CD4-positive, alpha-beta T cell treated with Interleukin-6 at 100 ng/mL for 8 hours (primary cell): ENCODE measurements at places on chromosomes 11 and 22.

- no peak for DNase-seq
Measured at GRCh38 chr11:8355416-8355742, 91.7 kb upstream of the LMO1 start.

DNA sequence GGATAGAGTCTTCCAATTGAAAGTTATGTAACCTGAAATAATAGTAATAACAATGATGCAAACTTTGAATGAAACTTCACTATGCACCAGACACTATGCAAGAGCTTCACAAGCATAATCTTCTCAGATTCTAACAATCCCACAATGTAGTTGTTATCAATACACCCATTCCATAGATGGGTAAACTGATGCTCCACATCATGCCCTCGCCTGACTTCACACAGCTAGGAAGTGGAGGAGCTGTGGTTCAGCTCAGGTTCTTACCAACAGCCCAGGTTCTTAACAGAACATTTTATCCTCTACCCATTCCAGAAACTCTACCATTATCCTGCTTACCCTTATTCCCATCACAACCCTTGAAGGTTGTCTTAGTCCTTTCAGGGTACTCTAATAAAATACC, 50.4 kb upstream of the HMGXB4 start:
- no peak for DNase-seq

DNA sequence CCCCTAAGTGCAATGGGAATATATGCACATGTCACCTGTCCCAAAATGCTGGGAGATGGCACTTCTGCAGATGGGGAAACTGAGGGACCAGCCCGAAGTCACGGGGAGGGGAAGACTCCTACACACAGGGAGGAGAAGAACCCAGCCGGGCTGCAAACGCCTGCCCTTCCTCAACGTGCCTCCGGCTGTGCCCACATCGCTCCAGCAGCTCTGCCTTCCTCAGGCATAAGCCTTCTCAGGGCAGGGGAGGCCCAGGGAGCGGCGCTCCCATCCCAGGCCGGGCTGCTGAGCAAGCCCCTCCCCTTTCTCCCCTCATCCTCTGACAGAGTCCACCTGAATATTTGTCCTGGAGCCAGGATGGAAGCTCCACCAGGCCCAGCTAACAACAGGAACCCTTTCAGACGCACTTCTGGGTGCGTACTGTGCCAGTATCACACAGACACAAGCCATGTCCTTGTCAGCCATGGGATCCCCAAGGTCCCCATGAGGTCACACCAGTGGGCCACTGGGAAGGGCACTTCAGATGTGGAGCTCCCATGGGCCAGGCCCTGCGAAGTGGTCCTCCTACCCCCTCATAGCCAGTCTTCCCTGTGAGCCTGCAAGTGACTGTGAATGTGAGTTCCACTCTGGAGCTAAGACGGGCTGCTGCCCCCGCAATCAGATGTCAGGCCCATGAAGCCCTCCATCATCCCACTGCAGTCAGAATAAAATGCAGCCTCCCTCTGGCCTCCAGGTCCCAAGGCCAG, 2.5 kb upstream of the CD81 start:
- DNase-seq = no peak

DNA sequence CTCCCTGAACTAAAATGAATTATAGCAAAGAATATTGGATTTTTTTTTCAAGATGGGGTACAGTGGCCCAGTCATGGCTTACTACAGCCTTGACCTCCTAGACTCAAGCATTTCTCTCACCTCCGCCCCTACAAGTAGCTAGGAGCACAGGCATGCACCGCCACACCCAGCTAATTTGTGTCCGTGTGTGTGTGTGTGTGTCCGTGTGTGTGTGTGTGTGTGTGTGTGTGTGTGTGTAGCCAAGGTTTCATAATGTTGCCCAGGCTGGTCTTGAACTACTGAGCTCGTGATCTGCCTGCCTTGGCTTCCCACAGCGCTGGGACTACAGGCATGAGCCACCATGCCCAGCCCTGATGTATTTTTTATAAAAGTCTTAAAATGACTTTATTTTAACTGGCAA, 12.6 kb downstream of the THYN1 start:
- DNase-seq = no peak

DNA sequence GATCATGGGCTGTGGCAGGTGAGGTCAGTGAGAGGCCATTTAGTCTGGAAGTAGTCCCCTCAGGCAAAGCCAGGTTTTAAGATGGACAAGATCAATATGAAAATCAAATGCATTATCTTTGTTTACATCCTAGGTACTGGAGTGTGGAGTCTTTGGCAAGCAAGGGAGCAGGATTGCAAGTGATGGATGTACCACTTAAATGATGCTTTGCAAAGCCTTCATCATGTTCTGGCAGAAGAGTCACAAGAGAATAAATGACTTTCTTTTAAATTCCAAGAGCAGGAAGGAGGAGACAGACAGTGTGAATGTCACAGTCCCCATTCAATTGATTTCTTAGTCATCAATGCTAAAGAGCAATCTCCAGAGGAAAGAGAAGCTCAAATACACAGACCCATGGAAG, 908.3 kb downstream of the FAM181B start:
- DNase-seq = no peak

DNA sequence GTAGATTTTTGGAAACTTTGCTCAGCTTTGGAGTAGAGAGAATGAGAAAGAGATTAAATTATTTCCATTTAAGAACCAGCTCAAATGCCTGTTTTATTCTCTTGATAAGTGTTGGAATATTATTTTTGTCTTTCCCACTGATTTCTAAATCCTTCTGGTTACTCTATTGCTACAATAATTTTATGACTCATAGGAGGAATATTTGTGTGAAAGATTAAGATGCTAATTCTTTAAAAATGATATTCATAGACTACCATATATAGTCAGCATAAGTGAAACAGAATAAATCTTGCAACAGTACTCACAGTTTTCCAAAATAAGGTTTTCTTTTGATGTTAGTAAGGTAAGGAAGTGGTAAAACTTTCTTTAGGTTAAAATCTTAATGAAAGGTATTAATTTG, 60.9 kb downstream of the YAP1 start:
- no peak for DNase-seq

- DNase-seq = no peak
Measured at GRCh38 chr22:46612341-46612903, 7.8 kb upstream of the GRAMD4 start.

GRCh38 chr11:90908074-90908473, 685.2 kb upstream of the CHORDC1 start:
- no peak for DNase-seq

DNA sequence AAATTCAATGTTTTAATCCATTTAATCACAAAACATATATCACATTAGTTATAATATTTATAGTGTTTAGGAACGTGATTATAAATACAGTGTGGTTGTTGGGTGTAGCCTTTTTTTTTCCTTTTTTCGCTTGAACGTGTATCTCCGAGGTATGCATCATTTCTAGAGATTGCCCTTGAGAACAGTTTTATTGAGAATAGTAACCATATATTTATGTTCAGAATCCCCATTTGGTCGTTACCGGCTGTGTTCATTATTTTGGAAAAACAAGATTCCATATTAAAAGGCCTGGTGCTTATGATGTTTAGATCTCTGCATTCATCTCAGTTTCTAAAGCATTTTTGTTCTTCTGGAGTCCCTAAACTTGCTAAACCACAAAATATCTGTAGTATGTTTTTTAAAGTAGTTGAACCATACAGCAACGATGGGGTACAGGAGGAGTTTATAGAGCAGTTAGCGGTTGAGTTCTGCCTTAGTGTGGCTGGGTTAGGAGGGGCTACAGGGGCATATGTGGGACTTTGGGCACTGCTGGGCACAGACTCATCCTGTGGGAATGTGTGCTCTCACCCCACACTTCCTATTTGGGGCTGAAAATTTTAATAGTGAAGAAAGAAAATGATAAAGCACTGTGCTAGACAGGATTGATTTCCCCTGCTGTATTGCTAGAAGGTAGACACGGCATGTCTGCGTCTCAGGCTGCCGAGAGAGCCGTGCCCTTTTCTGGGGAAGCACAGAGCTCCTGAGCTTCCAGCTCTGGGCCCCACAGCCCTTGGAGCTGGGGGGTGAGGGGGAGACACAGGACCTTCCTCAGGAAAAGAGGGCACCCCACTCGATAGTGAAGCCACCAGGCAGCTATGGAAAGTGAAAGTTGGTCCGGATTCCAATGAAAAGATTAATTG, 81.5 kb upstream of the PPARA start:
- no peak for DNase-seq

DNA sequence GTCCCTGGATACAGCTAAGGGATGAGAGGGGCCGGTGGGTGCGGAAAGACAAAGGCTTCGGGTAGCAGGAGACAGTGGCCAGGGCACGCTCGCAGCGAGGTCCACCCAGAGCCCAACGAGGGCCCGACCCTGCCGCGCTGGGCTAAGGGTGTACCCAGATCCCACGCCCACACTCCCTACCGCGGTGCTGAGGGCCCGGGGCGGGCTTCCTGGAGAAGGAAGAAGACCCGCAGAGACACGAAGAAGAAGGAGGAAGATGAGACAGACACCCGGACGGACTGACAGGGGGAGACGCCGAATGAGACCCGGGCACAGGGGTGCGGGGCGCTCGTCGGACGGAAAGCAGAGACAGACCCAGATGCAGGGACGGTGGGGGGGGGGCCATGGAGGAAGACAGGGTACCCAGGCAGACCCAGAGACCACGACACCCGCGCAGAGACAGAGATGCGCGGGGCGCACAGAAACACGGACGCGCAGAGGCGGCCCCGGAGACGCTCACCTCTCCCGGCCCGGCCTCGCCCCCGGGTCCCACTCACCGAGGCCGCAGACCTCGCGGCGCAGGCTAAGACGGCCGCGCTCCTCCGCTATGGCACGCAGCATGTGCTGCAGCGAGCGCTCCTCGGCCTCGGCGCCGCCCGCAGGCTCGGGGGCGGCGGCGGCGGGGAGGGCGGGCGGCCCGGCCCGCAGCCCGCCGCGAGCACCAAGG, 437 bp downstream of the KIAA0930 start:
- peak; percentile 14 for DNase-seq

- no peak for DNase-seq
Measured at GRCh38 chr11:1293619-1294015, 15.8 kb downstream of the TOLLIP start.

- no peak for DNase-seq
Measured at GRCh38 chr22:38652859-38653258, 3.3 kb downstream of the FAM227A start.

DNA sequence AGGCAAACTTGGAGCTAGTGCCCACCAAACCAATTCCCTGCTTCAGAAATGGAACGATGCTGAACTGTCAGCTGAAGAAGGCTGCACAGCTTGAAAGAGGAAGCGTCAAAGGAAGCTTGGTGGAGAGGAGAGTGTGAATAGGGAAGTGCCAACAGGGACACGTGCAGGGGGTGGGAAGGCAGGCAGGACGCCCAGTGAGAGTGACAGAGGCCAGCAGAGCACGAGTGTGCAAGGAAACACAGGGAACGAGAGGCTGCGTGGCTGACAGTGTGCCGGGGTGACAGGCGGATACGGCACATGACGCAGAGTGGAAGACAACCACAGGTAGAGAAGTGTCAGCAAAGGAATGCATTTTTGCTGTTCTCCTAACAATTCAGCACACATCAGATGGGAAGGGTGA, 196.4 kb downstream of the LARGE1 start:
- DNase-seq = no peak

- DNase-seq = peak; percentile 39
Measured at GRCh38 chr11:15650105-15650938, 535.6 kb downstream of the INSC start.

GRCh38 chr11:28730336-28730735, 622.1 kb downstream of the METTL15 start:
- no peak for DNase-seq

- DNase-seq = no peak
Measured at GRCh38 chr22:24485170-24485569, 10.0 kb upstream of the UPB1 start.

GRCh38 chr11:27107548-27107947, 66.9 kb downstream of the BBOX1 start:
- DNase-seq = no peak

DNA sequence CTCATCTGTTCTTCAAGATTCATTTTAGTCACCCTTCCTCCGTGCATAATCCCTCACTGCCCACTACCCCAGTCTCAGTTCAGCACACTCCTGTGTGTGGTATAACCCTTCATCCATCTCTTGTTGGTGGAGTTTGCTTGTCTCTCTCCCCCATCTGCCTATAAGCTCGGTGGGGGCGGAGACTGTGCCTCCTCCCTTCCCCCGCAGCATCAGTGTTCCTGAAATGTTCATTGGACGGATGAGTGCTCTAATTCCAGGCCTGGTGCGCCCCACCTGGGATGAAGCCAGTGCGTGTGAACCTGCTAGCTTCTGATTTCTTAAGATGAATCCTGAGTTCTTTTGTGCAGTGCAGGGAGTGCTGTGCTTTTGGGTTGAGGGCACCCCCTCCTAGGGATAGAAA, 100.0 kb downstream of the GRIK4 start:
- no peak for DNase-seq

GRCh38 chr11:110065189-110065588, 28.0 kb upstream of the ZC3H12C start:
- no peak for DNase-seq

GRCh38 chr22:29109822-29110221, 37.0 kb downstream of the KREMEN1 start:
- no peak for DNase-seq

DNA sequence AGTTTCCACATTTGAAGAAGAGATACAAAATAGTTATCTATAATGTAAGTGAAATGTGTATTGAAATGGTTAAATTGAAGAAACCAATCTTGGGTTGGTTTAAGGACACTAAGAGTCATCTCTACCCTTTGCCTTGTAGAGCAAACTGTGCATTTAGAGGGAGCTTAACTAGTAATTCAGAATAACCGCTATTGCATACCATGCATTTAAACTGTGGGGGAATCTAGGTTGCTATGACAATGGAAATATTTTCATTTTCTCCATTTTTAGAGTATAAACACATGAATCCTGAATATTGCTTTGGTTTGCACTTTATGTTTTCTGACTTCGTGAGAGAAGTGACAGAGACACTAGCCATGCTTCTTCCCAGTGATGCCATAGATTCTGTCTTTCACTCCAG, 39.7 kb downstream of the FAT3 start:
- no peak for DNase-seq

DNA sequence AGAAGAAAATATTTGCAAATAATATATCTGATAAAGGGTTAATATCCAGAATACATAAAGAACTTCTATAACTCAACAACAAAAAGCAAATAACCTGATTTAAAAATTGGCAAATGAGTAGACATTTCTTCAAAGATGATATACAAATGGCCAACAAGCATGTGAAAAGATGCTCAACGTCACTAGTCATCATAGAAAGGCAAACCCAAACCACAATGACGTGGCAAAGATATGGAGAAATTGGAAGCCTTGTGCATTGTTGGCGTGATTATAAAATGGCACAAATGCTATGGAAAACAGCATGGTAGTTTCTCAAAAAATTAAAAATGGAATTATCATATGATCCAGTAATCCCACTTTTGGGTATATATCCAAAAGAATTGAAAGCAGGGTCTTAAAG, 466.3 kb downstream of the TBC1D22A start:
- no peak for DNase-seq

GRCh38 chr11:133541021-133541719, 8.9 kb upstream of the OPCML start:
- no peak for DNase-seq

- no peak for DNase-seq
Measured at GRCh38 chr11:134794192-134794591, 382.1 kb upstream of the B3GAT1 start.

GRCh38 chr11:45477588-45477987, 187.8 kb downstream of the CHST1 start:
- DNase-seq = no peak

- no peak for DNase-seq
Measured at GRCh38 chr11:44970293-44970692, 19.6 kb upstream of the TP53I11 start.

- DNase-seq = no peak
Measured at GRCh38 chr22:36171941-36172340, 11.4 kb upstream of the APOL3 start.
